Vagina (tissue), 2 donors: ENCODE measurements at places on chromosomes 4 and X. TPM values are rescaled to one million over a fixed set of nuclear protein-coding genes. Genes with fewer than 3 reads are reported as not detected.

Gene SMARCA1
- total RNA-seq = 26.8 TPM

Gene RNF175
- total RNA-seq = 2.2 TPM

Gene GAGE12H
- total RNA-seq = not detected

DNA sequence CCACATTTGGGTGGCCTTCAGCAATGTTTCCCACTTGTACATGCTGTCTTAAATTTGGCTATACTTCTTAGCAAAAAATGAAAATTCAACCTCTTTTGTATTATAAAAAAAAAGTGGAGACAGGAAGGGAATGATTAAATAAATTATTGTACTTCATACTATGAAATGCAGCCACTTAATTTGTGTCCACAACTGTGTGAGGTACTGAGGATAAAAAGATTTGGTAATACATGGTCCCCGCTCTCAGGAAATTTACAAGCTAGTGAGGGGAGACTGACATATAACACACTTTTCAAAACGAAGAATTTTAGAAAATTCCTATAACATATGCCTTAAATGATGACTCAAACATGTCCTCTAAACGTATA is 105.0 kb downstream of the HNRNPD start:
- DNase-seq = no peak
- H3K36me3 ChIP-seq = no peaks in the 10 kb centered on the region
- H3K4me1 ChIP-seq = no peaks in the 10 kb centered on the region
- no peak overlapping the region for H3K27ac ChIP-seq

GRCh38 chrX:97547877-97548578 is 664.3 kb downstream of the RPA4 start:
- no peak for DNase-seq
- no peaks in the 10 kb centered on the region for H3K27me3 ChIP-seq
- H3K4me3 ChIP-seq = no peak overlapping the region

- DNase-seq = no peak
- H3K27ac ChIP-seq = no peak overlapping the region
- no peaks in the 10 kb centered on the region for H3K4me1 ChIP-seq
- no peak overlapping the region for H3K4me3 ChIP-seq
- no peaks in the 10 kb centered on the region for H3K27me3 ChIP-seq
- no peaks in the 10 kb centered on the region for H3K36me3 ChIP-seq
Measured at GRCh38 chr4:127249767-127250108, 383.0 kb upstream of the INTU start.

DNA sequence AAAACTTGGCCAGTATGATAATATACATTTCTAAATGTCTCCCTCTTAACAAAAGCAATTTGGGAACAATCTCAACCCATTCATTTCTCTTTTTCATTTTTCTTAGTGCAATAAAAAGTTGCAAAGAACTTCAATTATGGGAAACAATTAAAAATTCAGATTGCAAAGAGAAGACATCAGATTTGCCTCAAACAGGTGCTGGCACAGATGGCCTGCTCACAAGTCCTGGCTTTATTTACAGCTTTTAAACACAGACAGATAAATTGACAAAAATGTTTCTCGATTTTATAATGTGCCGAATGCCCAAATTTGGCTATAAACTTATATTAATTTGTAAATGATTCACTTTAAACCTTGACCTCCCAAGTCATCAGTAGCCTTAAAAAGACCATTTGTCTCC is 28.7 kb downstream of the SLC4A4 start:
- no peaks in the 10 kb centered on the region for H3K4me1 ChIP-seq
- H3K4me3 ChIP-seq = no peak overlapping the region
- no peak overlapping the region for H3K27ac ChIP-seq

GRCh38 chr4:142741995-142742394 is 104.1 kb downstream of the INPP4B start:
- no peak for DNase-seq
- no peaks in the 10 kb centered on the region for H3K4me1 ChIP-seq
- no peaks in the 10 kb centered on the region for H3K27me3 ChIP-seq
- no peaks in the 10 kb centered on the region for H3K36me3 ChIP-seq
- no peak overlapping the region for H3K27ac ChIP-seq
- H3K4me3 ChIP-seq = no peak overlapping the region

DNA sequence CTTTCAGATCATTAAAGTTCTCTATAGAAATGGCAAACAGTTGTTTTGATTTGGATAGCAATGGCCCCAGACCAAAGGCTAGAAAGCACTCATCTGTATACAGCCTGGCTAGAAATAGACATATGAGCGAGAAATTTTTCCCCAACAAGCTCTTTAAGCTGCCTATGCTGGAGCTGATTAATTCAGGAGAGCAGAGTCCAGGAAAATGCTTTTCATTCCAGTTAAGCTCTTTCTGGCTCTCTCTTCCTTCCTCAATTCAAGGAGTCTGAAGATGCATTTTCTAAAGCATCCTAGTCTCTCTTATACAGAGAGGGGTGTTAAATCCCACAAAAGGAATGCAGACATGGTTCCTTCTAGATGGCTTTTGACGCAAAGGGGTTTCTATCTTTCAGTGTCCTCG is 141.7 kb upstream of the RAI2 start:
- H3K36me3 ChIP-seq = no peaks in the 10 kb centered on the region
- no peak overlapping the region for H3K4me3 ChIP-seq
- no peaks in the 10 kb centered on the region for H3K27me3 ChIP-seq
- H3K27ac ChIP-seq = no peak overlapping the region
- no peaks in the 10 kb centered on the region for H3K4me1 ChIP-seq
- no peak for DNase-seq

DNA sequence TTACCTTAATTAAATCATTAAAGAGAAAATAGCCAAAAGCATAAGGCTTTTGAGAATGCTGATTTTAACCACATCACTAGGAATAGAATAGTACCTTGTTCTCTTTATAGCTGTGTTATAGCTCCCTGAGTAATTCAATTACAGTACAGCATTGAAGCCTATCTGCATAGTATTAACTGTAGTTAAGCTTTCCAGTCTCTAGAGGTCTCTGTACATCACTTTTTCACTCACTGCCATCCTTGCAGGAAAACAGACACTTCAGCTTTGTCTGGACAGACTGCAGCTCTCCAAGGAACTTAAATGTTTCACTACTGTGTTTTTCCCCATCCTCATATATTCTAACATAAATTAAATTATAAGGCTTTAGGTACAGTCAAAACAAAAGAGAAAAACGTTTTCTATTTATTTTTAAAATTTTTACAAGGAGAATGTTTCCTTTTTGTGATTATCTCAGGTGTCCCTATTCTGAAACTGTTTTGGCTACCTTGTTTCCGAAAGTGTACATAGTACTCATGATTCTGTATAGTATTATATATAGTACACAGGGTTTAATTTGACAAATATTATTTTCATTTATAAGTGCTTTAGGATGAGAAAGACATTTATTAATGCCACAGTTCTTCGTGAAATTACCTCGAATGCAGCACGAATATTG is 407.9 kb downstream of the PCDH18 start:
- H3K27ac ChIP-seq = no peak overlapping the region
- no peaks in the 10 kb centered on the region for H3K36me3 ChIP-seq
- H3K27me3 ChIP-seq = no peaks in the 10 kb centered on the region
- H3K4me1 ChIP-seq = no peaks in the 10 kb centered on the region
